AG20443 (cell line): ENCODE measurements at places on chromosomes 4 and X.

- no peak for DNase-seq
Measured at GRCh38 chr4:84455697-84456096, 43.4 kb downstream of the NKX6-1 start.

DNA sequence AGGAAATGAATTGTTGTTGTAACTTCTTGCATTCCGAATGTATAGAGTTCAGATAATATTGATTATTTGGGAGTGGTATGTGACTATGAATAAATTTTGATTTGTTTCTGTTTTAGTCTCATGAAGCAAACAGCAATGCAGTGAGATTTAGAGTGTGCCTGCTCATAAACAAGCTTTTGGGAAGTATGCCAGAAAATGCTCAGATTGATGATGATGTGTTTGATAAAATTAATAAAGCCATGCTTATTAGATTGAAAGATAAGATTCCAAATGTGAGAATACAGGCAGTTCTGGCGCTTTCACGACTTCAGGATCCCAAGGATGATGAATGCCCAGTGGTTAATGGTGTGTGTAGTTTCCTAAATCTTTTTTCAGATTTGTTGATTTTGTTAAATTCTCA, 2.0 kb downstream of the NCAPG start:
- DNase-seq, result no peak

DNA sequence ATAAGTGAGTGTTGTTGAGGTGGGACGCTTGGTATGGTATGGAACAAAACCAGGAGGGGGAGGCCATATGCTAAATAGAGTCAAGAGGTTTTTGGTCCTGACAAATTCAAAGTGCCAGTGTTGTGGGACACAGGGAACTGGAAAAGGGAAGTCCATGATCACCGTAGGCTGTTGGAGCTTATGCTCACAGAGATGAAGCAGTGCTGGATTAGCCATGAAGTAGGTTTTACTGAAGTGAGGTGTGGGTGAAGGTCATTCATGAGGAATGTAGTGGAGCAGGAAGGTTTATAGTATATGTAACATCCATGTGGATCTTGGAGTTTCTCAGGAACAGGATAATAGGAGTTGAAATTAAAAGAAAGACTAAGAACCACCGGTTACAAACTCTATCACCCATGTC, 256.1 kb upstream of the PITX2 start:
- no peak for DNase-seq

GRCh38 chr4:2788532-2789103, 4.3 kb upstream of the SH3BP2 start:
- DNase-seq, result peak; percentile 73

DNA sequence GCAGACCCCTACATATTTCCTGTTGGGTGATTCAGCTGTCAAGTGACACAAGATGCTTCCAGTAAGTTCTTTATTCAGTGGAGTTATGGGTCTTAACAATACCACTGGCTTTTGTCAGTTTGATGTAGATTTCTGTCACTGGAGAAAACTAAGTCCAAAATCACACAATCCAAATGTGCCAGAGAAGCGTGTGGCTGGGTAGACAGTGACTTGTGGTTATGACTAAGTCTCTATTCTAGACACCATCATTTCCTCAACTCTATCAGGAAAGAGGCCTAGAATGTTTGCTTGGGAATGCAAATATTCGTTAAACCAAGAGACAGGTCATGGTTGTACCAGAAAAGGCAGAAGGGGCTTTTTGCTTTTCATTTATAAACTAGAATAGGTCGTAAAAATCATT, 54.4 kb upstream of the HS3ST1 start:
- DNase-seq, result no peak

- peak; percentile 57 for DNase-seq
Measured at GRCh38 chrX:63513825-63514568, 162.9 kb upstream of the SPIN4 start.

DNA sequence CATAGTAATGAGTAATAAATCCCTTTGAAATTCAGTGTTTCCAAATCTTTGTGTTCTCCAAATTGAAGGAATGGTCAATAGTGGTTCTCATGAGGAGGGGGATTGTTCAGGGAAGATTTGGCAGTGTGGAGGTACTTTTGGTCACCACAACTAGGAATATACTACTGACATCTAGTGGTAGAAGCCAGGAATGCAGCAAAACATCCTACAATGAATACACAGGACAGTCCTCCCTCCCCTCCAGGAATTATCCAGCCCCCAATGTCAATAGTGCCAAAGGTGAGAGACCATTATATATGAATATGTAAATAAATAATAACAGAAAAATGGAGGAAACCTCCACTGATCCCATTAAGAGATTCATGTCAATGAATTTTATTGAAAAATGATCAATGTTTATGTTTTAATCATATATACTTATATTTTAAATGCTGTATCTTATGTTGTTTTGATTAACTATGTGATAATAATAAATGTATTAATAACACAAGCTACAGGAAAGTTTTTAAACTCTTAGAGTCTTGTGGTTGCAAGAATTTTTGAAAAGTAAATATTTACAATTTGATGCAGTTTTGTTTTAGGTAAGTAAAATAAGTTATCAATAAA, 14.4 kb upstream of the FAM9A start:
- peak; percentile 48 for DNase-seq

GRCh38 chr4:7766086-7766485, 173.6 kb downstream of the AFAP1 start:
- DNase-seq, result no peak

DNA sequence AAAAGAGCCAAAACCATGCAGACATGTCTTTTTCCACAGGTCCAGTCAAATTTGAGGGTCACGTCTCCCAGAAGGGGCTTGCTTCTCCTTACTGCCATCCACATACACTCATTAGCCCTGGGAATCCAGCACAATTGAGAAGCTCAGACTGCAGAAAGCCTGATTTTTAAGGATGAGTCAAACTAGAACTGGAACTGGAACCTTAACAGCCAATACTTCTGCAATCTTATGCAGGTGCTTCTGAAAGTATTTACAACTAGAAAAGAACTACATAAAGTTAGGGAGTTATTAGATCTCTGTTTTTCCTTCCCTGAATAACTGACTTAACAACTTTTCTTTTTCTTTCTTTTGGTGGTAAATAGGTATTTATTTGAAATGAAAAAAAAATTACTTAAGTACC, 86.3 kb downstream of the CDS1 start:
- no peak for DNase-seq

- peak; percentile 80 for DNase-seq
Measured at GRCh38 chr4:186724058-186724863, 605 bp upstream of the FAT1 start.

GRCh38 chrX:149715468-149715867, 3.6 kb downstream of the MAGEA11 start:
- DNase-seq, result no peak

DNA sequence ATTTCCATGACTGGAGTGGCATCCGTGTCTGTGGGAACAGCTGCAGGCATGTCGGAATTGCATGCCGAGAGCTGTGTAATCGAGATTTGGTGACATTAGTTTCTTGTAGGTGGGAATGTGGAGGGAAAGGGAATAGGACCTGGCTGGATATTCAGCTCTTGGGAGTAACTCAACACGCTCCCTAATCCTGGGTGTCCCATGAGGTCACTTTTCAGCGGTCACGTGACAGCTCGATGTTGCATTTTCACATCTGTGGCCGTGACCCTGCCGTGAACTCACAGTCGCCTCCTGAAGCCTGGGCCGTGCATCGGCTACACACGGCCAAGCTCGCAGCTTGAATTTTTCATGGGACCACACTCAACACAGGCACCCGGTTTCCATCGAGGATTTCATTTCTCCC, 25.8 kb upstream of the PSAPL1 start:
- DNase-seq, result no peak

DNA sequence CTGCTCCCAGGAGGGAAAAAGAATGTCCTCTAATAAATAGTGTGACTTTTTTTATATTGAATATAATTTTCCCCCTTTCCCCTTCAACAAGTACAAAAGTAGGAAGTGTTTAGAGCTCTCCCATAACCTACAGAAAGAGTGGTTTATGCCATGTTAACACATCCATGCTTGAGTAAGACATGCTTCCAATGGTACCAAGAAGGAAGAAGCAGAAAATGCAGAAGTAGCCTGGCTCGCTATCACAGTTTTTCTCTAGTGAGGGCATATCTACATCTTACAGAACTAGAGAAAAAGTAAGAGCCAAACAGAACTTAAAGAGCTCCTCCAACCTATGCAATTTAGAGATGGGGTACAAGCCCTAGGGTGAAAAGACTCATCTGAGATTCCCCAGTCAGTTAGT, 82.5 kb downstream of the ARHGEF9 start:
- no peak for DNase-seq

DNA sequence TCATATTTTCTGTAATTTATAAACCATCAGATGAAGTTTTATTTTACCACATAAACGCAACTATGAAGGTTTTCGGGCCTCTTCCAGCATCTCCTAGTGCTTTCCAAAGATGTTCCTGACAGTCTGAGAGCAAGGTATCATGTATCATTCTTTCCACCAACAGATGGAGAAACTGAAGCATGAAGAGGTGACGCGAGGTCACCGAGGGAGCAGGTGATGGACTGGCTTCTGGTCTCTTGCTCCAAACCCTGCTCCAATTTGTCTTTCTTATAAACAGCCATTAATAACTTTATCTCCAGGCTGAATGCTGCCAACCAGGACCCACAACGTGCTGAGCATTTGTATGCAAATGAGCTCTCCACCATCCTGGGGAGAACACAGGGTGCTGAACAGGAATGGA, 86.3 kb upstream of the MAML3 start:
- no peak for DNase-seq

DNA sequence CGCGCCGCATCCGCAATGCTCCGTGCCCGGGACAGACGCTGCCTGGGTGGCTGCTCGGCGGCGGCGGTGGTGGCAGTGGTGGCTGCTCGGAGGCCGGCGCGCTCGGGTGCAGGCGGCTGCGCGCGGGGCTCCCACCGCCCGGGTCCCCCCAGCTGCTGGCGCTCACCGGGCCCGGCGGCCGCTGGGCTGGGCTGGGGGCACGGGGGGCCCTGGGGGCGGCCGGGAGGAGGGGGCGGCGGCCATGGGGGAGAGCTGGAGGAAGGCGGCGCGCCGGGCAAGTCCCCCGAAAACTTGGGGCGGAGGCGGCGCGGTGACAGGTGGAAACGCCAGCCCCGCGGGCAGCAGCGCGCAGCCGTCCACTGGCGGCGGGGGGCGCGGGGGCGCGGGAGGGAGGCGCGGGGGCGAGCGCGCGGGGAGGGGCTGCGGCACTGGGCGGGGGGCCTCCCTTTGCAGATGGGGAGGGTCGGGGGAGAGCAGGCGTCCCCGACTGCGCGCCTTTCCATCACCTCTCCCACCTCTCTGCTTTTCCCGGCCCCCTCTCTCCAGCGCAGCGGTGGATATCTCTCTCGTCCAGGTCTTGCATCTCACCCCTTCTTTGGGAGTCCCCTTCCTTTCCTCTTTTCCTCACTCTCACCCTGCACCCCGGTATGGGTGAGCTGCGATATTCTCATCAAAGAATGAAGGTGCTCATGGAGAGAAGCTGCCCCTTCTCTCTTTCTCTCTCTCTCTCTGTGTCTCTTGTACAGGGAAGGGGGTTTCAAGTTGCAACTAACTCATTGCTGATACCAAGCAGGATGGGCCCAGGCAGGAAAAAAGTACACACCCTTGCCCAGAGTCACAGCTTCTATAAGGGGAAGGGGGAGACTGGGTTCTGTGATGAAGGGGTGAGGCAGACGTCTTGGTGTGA, 83.7 kb upstream of the DHRSX start:
- DNase-seq, result no peak

DNA sequence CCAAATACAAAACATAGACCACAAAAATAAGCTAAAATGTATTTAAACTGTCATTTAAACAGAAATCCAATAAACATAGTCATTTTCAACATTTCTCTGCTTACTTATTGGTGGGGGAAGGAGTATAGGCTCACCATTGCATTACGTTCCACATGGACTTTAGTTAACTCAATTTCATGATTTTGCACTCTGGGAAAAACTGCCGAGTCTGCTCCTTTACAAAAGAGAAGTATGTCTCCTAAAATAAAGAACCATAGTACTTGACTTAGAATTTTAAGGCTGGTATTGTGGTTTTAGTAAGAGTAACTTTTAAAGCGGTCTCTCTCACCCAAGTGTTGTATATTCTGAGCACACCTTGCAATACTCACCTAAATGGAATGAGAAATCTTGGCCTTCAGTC, 75.1 kb upstream of the MCF2 start:
- DNase-seq, result no peak

DNA sequence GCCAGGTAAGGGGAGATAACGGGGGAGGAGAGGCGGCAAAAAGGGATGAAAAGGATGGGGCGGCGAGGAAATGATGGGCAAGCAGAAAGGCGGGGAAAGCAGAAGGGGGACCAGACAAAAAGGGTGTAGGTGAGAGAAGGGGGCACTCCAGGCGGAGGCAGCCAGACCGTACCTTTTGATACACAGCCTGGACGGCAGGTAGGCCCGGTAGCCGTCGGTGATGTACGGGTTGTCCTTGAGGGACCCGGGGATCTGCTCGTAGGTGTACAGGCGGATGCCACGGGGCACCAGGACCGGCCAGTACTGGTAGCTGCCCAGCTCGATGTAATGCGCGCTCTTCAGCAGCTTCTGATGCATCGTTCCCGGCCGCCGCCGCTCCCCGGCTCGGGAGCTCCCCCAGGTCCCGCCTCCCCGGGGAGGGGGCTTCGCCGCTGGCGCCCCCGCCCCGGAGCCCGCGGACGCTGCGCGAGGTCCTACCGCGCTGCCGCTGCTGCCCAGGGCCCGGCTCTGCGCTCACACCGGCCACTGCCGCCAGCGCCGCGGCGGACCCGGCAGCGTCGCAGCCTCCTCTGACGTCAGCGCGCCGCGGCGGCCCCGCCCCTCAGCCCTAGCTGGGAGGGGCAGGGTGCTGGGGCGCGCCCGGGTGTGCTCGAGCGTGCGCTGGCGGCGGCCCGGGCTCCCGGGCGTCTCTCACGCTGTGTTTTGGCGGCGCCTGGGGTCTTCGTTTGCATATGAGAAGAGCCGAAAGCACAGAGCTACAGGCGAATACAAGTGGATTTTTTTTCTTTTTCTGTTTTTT, at the start of gene PAQR3:
PAQR3 (minus strand) TSS at position 571 of the 799 bp plus-strand sequence; CDS start at position 357, 214 bp downstream.
- peak; percentile 99 for DNase-seq

DNA sequence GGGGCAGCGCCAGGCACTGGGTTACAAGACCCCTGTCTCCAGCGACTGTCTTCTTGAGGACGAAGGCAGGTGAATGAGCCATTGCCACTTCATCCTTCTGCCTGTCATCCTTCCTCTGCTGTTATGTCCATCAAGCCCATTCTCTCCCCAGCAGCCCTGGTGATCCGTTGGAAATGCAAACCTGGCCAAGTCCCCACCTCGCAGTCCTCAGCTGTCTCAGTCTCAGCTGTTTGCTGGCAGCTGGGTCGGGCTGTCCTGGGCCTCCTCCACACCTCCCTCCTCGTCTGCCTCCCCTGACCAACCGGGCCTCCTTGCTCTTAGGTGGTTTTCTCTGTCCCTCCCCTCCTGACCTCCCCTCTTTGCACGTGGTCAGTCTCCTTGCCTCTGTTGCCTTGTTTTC, 38.0 kb downstream of the PTTG2 start:
- DNase-seq, result no peak
